ENCODE measurements at places on chromosomes 7 and 10. TPM values are rescaled to one million over a fixed set of nuclear protein-coding genes. Genes with fewer than 3 reads are reported as not detected.

DNA sequence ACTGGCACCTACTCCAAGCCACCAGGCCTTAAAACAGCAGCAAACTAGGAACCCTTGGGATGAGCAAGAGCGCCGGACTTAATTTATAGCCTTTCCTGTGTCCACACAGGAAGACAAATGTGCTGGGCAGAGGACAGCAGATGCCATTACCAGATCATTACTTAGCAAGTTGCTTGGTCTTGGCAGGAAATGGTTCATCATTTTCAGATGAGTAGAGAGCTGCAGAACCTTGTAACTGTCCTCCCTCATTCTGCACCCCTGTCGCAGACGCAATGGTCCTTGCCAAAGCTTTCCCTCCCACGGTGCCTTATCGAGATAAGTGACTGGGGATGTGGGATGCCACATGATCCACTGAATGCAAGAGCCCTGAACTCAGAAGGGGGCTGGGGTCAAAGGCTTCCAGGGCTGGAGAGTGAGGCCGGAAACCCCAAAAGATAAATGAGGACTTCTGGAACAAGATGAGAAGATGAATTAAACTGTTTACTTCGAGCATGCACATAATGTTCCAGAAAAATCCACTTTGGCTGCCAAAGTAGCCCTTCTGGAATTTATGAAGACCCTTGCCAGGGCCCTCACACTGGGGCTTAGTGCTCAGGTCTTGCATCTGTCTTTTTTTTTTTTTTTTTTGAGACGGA, 145.6 kb upstream of the ZNF32 start:
- H3K27me3 ChIP-seq, result no peaks in the 10 kb centered on the region
- H3K4me3 ChIP-seq, result no peak overlapping the region
- H3K27ac ChIP-seq, result no peak overlapping the region

DNA sequence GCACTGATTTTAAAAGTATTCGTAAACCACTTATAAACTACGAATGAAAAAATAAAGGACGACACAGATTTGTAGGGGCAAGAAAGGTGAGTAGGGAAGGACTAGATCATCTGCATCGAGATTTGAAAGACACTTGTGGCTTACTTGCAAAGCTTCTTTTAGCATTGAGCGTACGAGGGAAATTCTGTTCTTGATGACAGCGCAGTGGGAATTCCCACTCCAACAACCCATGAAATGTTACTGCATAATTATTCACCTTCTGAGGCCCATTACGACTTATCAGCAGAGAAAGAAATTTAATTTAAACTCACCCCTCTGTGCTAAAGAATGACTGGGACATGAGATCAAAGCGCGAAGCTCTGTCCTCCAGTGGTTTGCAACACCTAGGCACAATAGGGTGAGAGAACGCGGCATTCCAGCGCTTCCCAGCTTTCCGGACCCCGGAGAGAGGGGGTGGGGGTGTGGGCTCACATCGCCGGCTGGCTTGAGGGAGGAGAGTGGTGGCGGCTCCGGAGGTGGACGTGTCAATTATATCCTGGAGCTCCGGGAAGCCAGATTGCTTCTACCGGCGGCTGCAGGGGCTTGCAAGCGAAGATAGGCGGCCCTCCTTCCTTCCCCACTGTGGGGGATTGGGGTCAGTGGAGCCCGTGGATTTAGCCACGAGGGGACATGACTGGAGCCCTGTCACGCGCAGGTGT, 10.3 kb downstream of the SP8 start:
- H3K36me3 ChIP-seq, result no peaks in the 10 kb centered on the region
- no peaks in the 10 kb centered on the region for H3K4me1 ChIP-seq
- no peak overlapping the region for H3K4me3 ChIP-seq
- H3K27me3 ChIP-seq, result peaks cover 77% of the 10 kb centered on the region

GRCh38 chr10:71837098-71837827, 13.8 kb downstream of the PSAP start:
- no peaks in the 10 kb centered on the region for H3K36me3 ChIP-seq
- DNase-seq, result no peak
- H3K27ac ChIP-seq, result peak overlapping the region; percentile 49
- peaks cover 43% of the 10 kb centered on the region for H3K4me1 ChIP-seq

DNA sequence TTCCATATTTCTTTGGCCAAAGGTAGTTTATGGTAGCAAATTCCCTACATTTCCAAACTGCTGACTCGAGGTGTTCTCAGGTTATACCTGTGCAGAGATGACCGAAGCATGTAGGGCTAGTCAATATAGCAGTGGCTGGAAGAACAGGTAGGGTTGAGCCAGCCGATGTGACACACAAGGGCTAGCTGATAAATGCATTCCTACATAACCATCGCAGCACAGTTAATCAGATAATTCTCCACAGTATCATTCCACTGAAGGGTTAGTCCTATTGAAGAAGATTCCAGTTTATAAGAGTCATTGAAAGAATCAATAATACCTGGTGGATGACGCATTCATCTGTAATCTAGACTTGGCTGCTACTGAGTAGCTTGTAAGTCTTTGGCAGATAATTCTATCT, 220.0 kb downstream of the KIF20B start:
- no peak for DNase-seq
- H3K4me3 ChIP-seq, result no peak overlapping the region
- H3K36me3 ChIP-seq, result no peaks in the 10 kb centered on the region
- H3K4me1 ChIP-seq, result peaks cover 8% of the 10 kb centered on the region
- no peaks in the 10 kb centered on the region for H3K27me3 ChIP-seq

GRCh38 chr10:13801907-13802288, 215.1 kb downstream of the PRPF18 start:
- no peaks in the 10 kb centered on the region for H3K27me3 ChIP-seq
- H3K36me3 ChIP-seq, result no peaks in the 10 kb centered on the region
- DNase-seq, result no peak
- H3K27ac ChIP-seq, result no peak overlapping the region
- H3K4me3 ChIP-seq, result no peak overlapping the region
- peaks cover 12% of the 10 kb centered on the region for H3K4me1 ChIP-seq

The NANOS1 gene
- 1.5 TPM for total RNA-seq
